Activated CD4-positive, alpha-beta T cell treated with anti-CD3 and anti-CD28 coated beads, Interleukin-2, Interleukin-6, amounts not matched to agents 100 ng/mL and 50 ng/mL, durations not matched to agents 16 hours and 8 hours (primary cell): ENCODE measurements at places on chromosomes 4 and X.

DNA sequence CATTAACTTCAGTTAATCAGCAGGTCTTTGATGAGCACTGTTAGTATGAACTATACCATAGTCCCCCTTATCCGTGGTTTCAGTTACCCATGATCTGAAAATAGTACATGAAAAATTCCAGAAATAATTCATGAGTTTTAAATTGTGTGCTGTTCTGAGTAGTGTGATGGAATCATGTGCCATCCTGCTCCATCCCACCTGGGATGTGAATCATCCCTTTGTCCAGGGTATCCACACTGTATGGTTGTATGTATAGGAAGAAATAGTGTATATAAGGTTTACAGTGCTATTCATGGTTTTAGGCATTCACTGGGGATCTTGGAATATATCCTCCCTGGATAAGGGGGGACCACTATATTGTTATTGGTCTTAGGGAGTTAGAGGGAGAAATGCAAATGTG is 24.5 kb downstream of the ARHGAP10 start:
- DNase-seq, result no peak

GRCh38 chr4:55466001-55466400 is 70.2 kb downstream of the TMEM165 start:
- no peak for DNase-seq

DNA sequence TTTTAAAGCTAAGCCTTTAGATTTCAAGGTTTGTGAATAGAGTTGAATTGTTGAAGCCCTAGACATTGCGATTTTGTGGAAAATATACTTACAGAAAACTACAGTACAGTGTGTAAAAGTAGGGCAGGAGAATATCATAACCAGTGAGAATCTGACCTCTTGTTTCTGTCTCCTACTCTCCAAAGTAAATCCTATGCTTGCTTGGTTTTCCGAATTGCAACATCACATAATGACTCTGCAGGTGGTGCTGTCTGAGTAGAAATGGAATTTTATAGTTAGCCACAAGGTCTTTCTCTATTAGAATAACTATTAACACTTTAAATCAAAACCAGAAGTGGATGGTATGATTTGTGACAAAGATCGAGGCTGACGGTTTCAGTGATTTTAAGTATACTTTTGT is 505.6 kb downstream of the RAPGEF2 start:
- DNase-seq, result no peak

GRCh38 chr4:151948351-151949016 is 187.7 kb upstream of the GATB start:
- DNase-seq, result no peak

- DNase-seq, result no peak
These were observed 697 bp downstream of the CEP135 start for GRCh38 chr4:55949482-55949802.

DNA sequence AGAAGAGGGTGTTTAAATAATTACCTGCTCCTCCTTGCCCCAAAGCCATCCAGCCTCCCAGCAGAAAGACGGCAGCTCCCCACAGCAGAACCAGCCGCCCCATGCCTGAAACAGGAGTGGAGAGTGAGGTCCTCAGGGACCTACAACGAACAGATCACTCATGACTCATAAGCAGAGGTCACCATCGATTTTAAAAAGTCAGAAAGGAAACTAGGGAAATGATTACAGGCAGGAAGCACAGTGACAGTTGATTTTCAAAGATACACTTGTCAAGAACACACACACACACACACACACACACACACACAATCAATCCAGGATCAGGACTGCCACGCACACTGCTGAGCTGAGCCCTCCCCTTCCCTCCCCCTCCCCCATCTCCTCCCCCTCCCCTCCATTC is at the start of gene CRLF2:
CRLF2 (minus strand) TSS at position 118 of the 400 bp plus-strand sequence; CDS start at position 103, 15 bp downstream.
- peak; percentile 71 for DNase-seq

DNA sequence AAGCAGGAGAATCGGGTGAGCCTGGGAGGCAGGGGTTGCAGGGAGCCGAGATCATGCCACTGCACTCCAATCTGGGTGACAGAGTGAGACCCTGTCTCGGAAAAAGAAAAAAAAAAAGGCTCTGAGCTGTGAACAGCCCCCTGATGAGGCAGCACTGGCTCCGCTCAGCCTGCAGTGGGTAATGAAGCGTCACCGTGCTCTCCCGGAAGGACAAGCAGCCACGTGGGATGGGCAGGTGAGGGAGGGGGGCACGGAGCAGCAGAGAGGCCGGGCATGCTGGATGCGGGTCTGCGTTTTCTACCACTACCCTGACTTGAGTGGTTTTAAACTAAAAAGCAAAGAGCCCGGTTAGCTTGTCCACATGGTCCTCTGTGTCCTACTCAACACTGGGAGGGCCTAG is 15.5 kb downstream of the TACC3 start:
- DNase-seq, result no peak

GRCh38 chr4:123233136-123233768 is 163.3 kb upstream of the SPRY1 start:
- no peak for DNase-seq
